Calu3 (cell line): ENCODE measurements at places on chromosomes 7 and 10. TPM values are rescaled to one million over a fixed set of nuclear protein-coding genes. Genes with fewer than 3 reads are reported as not detected.

NACAD gene
- total RNA-seq: 0.90 and 1.0 TPM in 2 replicates

TASOR2 gene
- 80.5 and 88.9 TPM in 2 replicates for total RNA-seq

CPXM2 gene
- not detected in 2 replicates for total RNA-seq

H2BK1 gene
- not detected in 2 replicates for total RNA-seq

RARRES2 gene
- 9.1 and 13.0 TPM in 2 replicates for total RNA-seq

SLC13A1 gene
- not detected in 2 replicates for total RNA-seq

PAPOLB gene
- 0.07 TPM in 1 of 2 replicates, not detected in the other for total RNA-seq

CFAP58 gene
- total RNA-seq: not detected in 2 replicates

CDC14C gene
- total RNA-seq: 0.24 TPM in 1 of 2 replicates, not detected in the other

IGFBP1 gene
- total RNA-seq: 3.3 and 6.1 TPM in 2 replicates

TUBAL3 gene
- total RNA-seq: not detected in 2 replicates

FAM131B gene
- 0.19 and 1.2 TPM in 2 replicates for total RNA-seq

NCF1 gene
- 0.51 TPM in 1 of 2 replicates, not detected in the other for total RNA-seq

FEZF1 gene
- total RNA-seq: 0.22 TPM in 1 of 2 replicates, not detected in the other

ZNF365 gene
- 4.0 and 4.3 TPM in 2 replicates for total RNA-seq

GBX1 gene
- not detected in 2 replicates for total RNA-seq

STX1A gene
- 26.1 and 26.2 TPM in 2 replicates for total RNA-seq

SSBP1 gene
- 162 and 164 TPM in 2 replicates for total RNA-seq

CACNB2 gene
- total RNA-seq: not detected in 2 replicates

NPC1L1 gene
- 45.0 and 46.0 TPM in 2 replicates for total RNA-seq

TCERG1L gene
- total RNA-seq: not detected in 2 replicates

GRK5 gene
- 2.4 and 4.4 TPM in 2 replicates for total RNA-seq

TMEM139 gene
- total RNA-seq: 48.4 and 49.3 TPM in 2 replicates

VGF gene
- 0.14 and 0.81 TPM in 2 replicates for total RNA-seq

CLRN3 gene
- total RNA-seq: 0.52 and 0.76 TPM in 2 replicates

TUBB8 gene
- total RNA-seq: 0.34 TPM in 1 of 2 replicates, not detected in the other

ABCB4 gene
- not detected in 2 replicates for total RNA-seq

AFAP1L2 gene
- total RNA-seq: 0.76 and 1.1 TPM in 2 replicates
